Fibroblast of mammary gland (primary cell): ENCODE measurements at places on chromosomes 13 and 19.
A peak's percentile ranks its signal among the peaks of the same experiment; 100 is the strongest.

- DNase-seq: no peak
Measured at GRCh38 chr19:38815059-38816001, 2.6 kb upstream of the LGALS4 start.

DNA sequence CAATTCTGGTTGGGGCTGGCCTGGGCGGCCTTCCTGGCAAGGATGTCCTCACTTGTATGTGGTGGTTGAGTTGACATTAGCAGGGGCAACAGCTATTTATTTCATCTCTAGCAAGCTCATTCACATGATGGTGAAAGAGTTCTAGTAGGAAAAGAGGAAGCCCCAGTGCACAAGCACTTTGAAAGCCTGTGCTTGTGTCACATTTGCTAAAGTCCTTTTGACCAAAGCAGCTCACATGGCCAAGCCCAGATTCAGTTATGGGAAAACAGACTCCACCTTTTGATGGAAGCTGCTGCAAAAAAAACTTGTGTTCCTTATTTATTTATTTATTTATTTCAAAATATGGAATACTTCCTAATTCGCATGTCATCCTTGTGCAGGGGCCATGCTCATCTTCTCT, 17.2 kb downstream of the GTF2F2 start:
- DNase-seq: no peak

GRCh38 chr13:59318320-59318930, 845.3 kb downstream of the DIAPH3 start:
- DNase-seq: peak; percentile 45

GRCh38 chr13:101706651-101707050, 254.2 kb downstream of the ITGBL1 start:
- peak; percentile 99 for DNase-seq

DNA sequence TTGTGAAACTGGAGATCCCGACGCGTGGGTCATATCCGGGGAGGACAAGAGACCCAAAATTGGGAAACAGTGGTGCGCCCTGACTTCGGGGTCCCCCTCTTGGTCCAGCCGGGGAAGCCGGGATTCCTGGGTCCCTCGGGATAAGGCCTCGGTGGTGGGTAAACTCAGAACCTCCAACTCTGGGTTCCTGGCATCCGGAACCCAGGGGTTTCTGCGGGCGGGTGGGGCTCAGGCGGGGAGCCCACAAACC, 688 bp downstream of the ZFP36 start:
- no peak for DNase-seq

- no peak for DNase-seq
Measured at GRCh38 chr13:24194447-24194846, 33.9 kb downstream of the SPATA13 start.

DNA sequence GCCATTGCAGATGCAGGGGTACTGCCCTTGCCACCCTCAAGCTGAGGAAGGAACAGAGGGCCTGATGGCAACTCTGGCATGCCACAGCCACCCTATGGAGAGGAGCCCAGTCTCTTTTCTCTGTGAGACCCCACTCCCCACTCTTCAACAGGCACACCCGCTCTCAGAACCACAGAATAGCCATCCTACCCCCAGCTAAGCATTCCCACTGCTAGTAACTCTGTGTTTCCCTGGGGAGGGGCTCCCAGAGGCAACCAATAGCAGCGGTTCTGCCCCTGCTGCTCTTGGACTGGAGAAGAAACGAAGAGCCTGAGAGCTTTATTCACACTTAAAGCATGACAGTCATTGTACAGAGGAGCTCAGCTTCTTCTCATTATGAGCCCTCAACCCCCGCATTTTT, 49.3 kb downstream of the UBL3 start:
- DNase-seq: no peak

DNA sequence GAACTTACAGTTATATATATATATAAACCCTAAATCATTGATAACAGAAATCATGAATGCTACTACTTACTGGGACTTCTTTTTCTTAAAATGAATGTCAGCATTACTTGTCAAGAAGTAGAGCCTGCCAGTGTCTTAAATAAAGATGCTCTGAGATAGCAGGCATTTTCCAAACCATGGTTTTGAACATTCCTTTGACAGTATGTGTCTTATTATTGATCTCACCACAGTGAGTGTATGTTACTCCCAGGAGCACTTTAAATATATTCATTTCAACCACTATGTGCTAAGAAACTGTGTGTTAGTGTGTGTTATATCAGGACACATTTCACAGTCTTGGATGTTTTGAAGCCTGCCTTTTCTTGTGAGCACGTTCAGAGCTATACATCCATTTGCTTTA, 28.2 kb downstream of the TNFRSF19 start:
- peak; percentile 77 for DNase-seq

- no peak for DNase-seq
Measured at GRCh38 chr19:6588508-6589345, 2.2 kb downstream of the CD70 start.

GRCh38 chr13:37357548-37357947, 241.0 kb downstream of the POSTN start:
- no peak for DNase-seq

DNA sequence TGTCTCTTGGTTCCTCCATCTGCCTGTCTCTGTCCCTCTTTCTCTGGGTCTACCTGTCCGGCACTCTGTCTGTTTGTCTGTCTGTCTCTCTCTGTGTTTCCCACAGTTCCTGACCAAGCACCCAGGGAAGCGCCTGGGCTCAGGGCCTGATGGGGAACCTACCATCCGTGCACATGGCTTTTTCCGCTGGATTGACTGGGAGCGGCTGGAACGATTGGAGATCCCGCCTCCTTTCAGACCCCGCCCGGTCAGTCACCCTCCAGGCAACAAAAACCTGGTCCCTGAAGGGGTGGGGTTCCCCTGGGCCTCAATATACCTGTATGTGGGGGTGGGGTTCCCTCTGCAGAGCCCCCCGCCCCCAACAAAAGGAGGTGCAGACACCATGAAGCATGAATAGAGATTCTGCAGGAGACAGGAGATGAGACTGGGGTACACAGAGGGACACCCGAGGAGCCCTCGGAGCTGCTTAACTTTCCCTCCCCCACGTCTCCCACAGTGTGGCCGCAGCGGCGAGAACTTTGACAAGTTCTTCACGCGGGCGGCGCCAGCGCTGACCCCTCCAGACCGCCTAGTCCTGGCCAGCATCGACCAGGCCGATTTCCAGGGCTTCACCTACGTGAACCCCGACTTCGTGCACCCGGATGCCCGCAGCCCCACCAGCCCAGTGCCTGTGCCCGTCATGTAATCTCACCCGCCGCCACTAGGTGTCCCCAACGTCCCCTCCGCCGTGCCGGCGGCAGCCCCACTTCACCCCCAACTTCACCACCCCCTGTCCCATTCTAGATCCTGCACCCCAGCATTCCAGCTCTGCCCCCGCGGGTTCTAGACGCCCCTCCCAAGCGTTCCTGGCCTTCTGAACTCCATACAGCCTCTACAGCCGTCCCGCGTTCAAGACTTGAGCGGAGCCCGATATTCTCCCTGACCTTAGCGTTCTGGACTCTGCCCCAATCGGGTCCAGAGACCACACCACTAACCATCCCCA, 2.6 kb upstream of the CACNG7 start:
- peak; percentile 10 for DNase-seq

- DNase-seq: no peak
Measured at GRCh38 chr19:28927456-28927855, 285.5 kb downstream of the UQCRFS1 start.

GRCh38 chr13:41296879-41297646, 14.0 kb upstream of the NAA16 start:
- no peak for DNase-seq

- peak; percentile 46 for DNase-seq
Measured at GRCh38 chr13:95385798-95386197, 84.5 kb upstream of the ABCC4 start.

GRCh38 chr19:14006085-14006765, at the start of gene RFX1:
TSS of gene RFX1 (minus strand) at chr19:14006320. CDS start at chr19:13993843, 12,477 bp downstream.
- DNase-seq: peak; percentile 100

DNA sequence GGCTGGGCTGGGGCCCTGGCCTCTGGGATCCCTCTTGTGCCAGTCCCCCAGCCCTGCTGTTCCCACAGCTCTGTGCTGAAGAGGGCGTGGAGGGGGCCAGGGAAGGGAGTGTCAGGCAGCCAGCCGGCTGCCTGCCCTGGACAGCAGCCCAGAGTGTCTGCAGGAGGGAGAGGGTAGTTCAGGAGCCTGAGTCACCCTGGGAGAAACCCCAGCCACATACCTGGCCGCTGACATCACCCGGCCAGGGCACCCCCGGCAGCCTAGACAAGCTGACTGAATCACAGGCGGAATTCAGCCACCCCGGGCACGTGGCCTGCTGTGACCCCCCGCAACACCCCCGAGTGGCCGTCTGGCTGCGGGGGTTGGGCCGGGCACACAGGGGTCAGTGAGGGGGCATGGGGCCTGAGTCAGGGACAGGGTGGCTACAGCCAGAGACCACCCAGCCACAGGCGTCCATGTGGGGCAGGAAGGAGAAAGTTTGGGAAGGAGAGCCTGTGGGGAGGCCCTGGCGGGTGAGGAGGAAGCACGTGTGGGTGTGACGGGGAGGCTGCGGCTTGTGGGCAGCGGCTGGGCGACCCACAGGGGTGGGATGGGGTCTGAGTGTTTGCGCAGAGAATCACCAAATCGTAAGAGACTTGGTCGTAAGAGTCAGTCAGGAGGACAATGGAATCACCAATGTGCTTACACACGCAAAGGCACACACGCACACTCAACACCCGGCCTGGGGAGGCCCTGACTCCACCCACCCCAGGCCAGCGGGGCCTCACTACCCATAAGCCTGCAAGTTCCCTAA, 11.9 kb upstream of the FOSB start:
- DNase-seq: peak; percentile 98

GRCh38 chr19:14322889-14323463, 58.3 kb upstream of the ADGRE5 start:
- DNase-seq: no peak

DNA sequence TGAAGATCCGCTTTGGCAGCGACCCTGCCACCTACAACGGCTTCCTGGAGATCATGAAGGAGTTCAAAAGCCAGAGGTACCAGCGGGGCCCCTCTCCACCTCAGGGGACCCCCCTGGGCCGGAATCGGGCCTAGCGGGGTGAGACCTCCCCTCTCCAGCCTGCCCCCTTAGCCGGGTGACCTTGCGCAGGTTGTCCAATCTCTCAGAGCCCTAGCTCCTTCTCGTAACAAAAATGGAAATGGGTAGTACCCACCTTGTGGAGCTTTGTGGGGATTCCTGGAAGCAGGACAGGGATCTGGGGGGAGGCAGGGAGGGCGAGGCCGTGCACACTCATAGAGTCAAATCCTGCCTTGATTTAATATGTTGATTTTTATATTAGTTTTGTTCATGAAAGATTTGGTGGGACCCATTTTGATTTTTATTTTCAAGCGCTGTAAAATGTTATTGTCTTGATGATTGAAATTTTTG, 658 bp downstream of the SIN3B start:
- DNase-seq: no peak

DNA sequence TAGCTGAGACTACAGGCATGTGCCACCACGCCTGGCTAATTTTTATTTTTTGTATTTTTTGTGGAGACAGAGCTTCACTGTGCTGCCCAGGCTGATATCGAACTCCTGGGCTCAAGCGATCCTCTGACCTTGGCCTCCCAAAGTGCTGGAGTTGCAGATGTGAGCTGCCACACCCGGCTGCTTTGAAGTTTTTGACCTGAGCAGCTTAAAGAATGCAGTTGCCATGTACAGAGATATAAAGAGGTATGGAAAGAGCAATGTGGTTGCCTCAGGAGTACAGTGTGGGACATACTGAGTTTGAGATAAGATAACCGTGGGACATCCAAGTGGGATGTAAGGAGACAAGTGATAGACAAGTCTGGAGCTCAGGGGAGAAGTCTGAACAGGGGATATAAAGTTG, 82.7 kb upstream of the LSM14A start:
- DNase-seq: no peak

GRCh38 chr19:17320435-17320834, 11.1 kb downstream of the DDA1 start:
- DNase-seq: no peak

DNA sequence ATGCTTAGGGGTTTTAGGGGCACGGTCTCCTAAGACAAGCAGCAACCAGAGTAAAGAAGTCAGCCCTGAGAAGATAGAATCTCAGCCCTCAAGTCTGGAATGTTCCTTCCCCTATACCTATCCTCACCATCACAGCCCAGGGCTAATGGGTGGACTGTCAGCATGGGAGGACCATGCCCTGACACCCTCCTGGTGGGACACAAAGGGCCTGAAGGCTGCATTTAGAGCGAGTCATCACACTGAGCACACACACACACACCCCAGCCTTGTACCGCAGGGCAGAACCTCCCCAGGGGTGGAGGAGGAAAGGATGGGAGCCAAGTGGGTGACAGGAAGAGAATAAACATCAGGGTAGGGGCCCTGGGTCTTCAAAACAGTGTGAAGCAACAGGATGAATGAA, 174.8 kb upstream of the SERP2 start:
- no peak for DNase-seq

GRCh38 chr13:60689571-60689970, 292.6 kb downstream of the TDRD3 start:
- no peak for DNase-seq

GRCh38 chr13:44158098-44158521, 215.5 kb upstream of the SERP2 start:
- DNase-seq: no peak

GRCh38 chr13:56110751-56111150, 1030.0 kb upstream of the PRR20A start:
- DNase-seq: no peak

GRCh38 chr19:47098608-47099007, 15.0 kb downstream of the ZC3H4 start:
- no peak for DNase-seq

DNA sequence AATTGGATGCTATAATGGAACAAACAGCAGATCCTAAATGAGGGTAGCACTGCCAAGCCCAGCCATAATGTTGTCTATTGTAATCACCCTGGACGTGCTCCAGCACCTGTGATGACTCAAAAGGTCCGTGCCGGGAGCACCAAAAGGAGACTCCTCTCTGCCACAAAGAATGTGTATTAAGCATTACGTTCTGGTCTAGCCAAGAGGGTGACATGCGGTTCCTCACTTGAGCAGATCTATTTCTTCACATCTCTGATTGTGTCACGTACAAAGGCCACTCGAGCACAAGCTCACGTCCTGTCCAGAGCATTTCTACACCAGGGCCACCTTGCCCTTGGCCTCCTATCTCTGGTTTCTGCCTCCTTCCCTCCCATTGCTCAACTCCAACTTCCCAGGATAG, 219.9 kb upstream of the IRS2 start:
- peak; percentile 81 for DNase-seq

- peak; percentile 86 for DNase-seq
Measured at GRCh38 chr13:29520671-29521070, 74.8 kb downstream of the SLC7A1 start.

DNA sequence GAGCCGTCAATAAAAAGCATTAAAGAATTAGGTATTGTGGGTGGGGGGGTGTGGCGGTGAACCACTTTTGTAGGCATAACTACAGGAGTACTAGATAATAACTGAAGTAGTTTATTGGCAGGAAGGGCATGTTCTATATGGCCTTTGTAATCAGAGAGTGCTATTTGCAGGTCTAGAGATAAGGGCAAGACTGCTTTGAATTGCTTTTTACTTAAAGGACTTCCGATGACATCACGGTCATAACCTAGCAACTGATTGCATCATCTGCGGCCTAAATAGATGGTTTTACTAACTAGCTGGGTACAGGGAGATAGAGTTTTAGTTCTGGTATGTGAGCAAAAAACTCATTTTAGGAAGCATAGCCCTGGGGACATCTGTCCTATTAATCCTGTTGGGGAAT, 24.7 kb downstream of the METTL21C start:
- no peak for DNase-seq

GRCh38 chr19:3186160-3186688, 494 bp downstream of the NCLN start:
- peak; percentile 14 for DNase-seq
